AG04449 (cell line): ENCODE measurements at places on chromosomes 5 and 9.

GRCh38 chr9:18368206-18368605 lies 105.7 kb upstream of the ADAMTSL1 start:
- DNase-seq = no peak

GRCh38 chr9:82572146-82572545 lies 490.8 kb downstream of the RASEF start:
- no peak for DNase-seq

DNA sequence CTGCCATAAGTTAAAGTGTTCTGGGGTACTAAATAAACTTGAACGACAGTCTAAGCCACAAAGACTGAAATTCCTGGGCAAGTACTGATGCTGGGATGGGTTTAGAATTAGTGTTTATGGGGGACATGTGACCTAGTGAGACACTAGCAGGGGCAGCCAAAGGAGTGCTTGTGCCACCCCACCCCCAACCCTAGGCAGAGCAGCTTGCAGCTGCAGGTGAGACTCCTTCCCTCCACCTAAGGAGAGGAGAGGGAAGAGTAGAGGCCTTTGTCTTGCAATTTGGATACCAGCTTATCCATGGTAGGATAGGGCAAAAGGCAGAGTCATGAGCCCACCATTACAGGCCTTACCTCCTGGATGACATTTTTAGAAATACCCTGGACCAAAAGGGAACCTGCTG lies 28.7 kb upstream of the PDE4D start:
- DNase-seq = no peak

- DNase-seq = no peak
Measured at GRCh38 chr5:84299959-84300358, 84.7 kb downstream of the EDIL3 start.

DNA sequence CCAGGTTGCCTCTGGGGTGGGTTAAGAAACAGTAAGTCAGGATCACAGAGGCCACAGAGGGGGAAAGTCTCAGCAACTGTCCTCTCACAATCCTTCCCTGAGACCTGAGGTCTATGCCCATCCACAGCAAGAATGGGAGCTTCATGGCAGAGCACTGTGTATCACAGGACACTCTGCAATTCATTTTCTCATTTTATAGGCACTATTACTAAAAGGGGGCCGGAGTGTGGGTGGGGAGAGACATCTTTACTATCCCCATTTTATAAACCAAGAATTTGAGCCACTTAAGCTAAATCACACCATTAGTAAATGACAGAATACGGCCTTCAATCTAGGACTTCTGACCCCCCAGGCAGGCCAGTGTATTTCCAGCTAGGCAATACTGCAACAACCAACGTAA lies 79.9 kb downstream of the LHFPL2 start:
- DNase-seq = no peak

GRCh38 chr9:113687680-113688371 lies 188.3 kb upstream of the ZNF618 start:
- no peak for DNase-seq

DNA sequence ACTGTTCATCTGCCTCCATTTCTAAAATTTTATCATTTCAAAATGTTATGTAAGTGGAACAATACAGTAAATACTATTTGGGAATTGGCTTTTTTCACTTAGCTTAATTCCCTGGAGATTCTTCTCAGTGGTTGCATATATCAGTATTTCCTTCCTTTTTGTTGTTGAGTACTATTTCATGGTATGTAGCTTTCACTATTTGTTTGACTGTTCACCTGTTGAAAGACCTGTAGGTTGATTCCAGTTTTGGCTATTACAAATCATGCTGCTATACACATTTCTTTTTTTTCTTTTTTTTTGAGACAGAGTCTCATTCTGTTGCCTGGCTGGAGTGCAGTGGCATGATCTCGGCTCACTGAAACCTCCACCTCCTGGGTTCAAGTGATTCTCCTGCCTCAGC lies 33.0 kb upstream of the PWWP2A start:
- DNase-seq = no peak

- DNase-seq = no peak
Measured at GRCh38 chr5:178413988-178414387, 176.2 kb downstream of the COL23A1 start.

GRCh38 chr9:111952559-111952958 lies 55.9 kb downstream of the UGCG start:
- DNase-seq = no peak

- no peak for DNase-seq
Measured at GRCh38 chr9:32957358-32957757, 44.1 kb downstream of the APTX start.
